Stimulated activated naive CD8-positive, alpha-beta T cell treated with anti-CD3 and anti-CD28 coated beads, Interleukin-15, amount 100 ng/mL, for 72 hours (primary cell): ENCODE measurements at places on chromosomes 5 and 9.

- DNase-seq: no peak
Observed at GRCh38 chr5:62593331-62593730, 14.7 kb downstream of the LRRC70 start.

DNA sequence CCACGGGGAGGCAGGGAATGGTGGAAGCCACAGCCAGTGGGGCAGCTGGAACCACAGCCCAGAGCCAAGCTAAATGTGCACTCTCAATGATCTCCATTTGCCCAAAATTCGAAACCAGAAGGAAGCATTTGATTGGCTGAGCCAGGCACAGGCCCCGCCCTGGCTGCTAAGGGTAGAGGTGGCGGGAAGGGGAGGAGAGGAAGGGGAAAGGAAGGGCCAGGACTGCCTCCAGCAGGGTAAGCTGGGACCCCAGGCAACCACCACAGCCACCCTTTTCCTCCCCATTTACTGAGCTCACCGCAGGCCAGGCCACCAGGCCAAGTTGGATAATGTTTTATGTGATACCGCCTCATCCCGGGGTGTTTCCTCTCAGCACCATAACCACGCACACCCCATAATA is 100.3 kb upstream of the RAPGEF1 start:
- DNase-seq: no peak

- no peak for DNase-seq
Observed at GRCh38 chr9:112970939-112971338, 41.1 kb downstream of the ZNF883 start.

- DNase-seq: no peak
Observed at GRCh38 chr5:116137544-116138378, 52.9 kb downstream of the COMMD10 start.

DNA sequence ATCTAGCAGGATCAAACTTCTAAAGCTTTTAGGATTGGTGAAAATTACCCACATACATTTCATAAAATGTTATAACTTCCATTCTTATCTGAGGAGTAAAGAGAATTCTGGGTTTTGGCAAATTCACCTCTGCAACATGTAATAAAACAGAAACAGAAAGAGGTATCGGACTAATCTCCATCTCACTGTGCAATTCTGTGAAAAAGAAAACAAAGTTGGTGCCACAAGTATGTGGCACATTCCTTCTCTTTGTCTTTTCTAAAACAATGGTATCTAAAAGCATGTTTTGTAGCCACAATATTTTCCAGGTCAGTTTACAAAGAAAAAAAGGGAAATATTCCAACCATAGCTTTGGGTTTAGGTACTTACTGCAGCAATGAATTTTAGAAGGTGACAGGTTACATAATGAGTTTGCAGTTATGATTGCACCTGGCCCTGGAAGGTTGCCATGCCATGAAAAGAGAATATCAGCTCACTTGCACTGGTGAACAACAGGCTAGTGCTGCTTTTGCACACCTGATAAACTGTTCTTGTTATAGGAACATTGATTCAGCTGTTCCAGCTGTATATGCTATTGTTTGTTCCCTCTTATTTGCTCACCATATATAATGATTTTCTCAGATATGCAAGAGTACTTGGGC is 491.3 kb upstream of the MEF2C start:
- no peak for DNase-seq

- no peak for DNase-seq
Observed at GRCh38 chr9:16689351-16689938, 181.0 kb downstream of the BNC2 start.

DNA sequence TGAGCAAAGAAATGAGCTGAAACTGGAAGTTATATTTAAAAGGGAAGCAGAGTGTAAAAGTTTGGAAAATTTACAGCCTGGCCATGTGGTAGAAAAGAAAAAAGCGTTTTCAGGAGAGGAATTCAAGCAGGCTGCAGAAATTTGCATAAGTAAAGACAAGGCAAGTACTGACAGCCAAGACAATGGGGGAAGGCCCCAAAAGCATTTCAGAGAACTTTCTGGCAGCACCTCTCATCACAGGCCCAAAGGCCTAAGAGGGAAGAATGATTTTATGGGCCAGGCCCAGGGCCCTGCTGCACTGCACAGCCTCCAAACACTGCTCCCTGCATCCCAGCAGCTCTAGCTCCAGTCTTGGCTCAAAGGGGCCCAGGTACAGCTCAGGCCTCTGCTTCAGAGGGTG is 169.7 kb downstream of the GLIS3 start:
- no peak for DNase-seq

DNA sequence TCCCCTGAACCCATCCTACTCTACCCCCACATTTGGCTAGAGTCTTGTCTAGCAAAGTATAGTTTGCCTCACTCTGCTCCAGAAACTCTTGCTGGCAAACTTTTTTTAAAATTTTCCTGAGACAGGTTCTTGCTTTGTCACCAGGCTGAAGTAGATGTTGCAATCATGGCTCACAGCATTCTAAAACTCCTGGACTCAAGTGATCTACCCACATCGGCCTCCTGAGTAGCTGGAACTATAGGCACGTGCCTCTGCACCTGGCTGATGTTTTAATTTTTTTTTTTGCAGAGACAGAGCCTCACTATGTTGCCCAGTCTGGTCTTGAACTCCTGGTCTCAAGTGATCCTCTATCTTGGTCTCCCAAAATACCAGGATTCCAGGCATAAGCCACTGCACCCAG is 175.8 kb upstream of the FBXL17 start:
- DNase-seq: no peak

- DNase-seq: no peak
Observed at GRCh38 chr9:19252885-19253219, 22.4 kb downstream of the DENND4C start.

- no peak for DNase-seq
Observed at GRCh38 chr5:95630394-95630917, 10.6 kb downstream of the GPR150 start.
